ENCODE measurements at places on chromosomes 12 and 14. TPM values are rescaled to one million over a fixed set of nuclear protein-coding genes. Genes with fewer than 3 reads are reported as not detected.

CMA1 gene
- 0.52 TPM for total RNA-seq

TMEM19 gene
- total RNA-seq: 22.8 TPM

TTC9 gene
- 2.7 TPM for total RNA-seq

SRGAP1 gene
- 10.1 TPM for total RNA-seq

KRT74 gene
- not detected for total RNA-seq

INSM2 gene
- not detected for total RNA-seq

NDRG2 gene
- 68.7 TPM for total RNA-seq

DNA sequence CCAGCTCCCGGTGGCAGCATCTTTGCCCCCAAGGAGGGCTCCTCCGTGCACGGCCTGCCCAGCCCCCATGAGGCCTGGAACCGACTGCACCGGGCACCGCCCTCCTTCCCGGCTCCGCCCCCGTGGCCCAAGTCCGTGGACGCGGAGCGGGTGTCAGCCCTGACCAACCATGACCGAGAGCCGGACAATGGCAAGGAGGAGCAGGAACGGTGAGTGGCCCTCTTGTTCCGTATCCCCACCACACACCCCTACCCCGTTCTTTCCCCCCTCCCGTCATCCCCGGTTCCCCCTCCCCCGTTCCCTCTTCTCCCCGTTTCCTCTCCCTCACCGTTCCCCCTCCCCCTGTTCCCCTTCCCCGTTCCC lies 28.3 kb downstream of the LRCOL1 start:
- no peak for DNase-seq

GRCh38 chr12:70467918-70468733 lies 102.0 kb downstream of the KCNMB4 start:
- DNase-seq: no peak

GRCh38 chr14:67411820-67412421 lies at the start of gene PLEK2:
Gene PLEK2 (minus strand): TSS chr14:67412165. CDS start chr14:67412059, 106 bp downstream.
- peak; percentile 81 for DNase-seq

DNA sequence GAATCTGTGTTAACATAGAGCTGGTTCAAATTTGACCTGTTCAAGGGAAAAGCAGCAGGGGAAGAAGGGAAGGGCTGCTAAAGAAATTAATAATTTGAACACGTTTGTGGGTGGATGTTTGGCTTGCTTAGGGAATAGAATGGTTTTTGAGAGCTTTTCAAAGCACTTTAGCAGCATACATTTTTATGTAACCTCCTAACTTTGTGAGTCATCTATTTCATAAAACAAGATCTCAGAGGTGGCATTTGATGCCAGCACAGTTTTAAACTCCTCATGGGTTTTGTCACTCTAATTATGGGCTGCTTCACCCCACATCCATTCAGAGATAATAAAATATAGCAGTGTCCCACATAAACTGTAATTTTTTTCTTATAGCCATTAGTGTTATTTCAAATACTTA lies 143.8 kb downstream of the ACSS3 start:
- no peak for DNase-seq

GRCh38 chr14:50619569-50620141 lies 48.5 kb downstream of the SAV1 start:
- DNase-seq: no peak

- DNase-seq: no peak
Measured at GRCh38 chr12:11965258-11965910, 105.4 kb upstream of the BCL2L14 start.

GRCh38 chr12:95214466-95214865 lies 2.8 kb downstream of the FGD6 start:
- no peak for DNase-seq

GRCh38 chr12:18304609-18305008 lies 43.3 kb downstream of the PIK3C2G start:
- no peak for DNase-seq

GRCh38 chr12:47828976-47829482 lies 9.3 kb upstream of the HDAC7 start:
- DNase-seq: peak; percentile 92

DNA sequence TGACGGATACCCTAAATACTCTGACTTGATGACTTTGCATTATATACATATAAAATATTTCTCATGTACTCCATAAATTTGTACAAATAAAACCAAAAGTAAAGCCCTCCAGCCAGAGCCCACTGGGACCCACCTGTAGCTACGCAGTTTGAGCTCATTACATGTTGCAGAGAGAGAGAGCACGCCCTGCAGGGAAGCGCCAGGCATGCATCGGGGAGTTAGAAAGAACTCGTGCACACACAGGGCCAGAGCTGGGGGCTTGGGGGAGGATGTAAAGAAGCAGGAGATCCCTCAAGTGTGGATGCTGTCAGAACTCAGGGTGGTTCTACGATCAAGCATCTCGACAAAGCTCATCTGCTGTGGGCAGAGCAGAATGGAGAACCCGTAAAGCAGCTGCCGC lies 178.5 kb upstream of the RTL1 start:
- DNase-seq: no peak

DNA sequence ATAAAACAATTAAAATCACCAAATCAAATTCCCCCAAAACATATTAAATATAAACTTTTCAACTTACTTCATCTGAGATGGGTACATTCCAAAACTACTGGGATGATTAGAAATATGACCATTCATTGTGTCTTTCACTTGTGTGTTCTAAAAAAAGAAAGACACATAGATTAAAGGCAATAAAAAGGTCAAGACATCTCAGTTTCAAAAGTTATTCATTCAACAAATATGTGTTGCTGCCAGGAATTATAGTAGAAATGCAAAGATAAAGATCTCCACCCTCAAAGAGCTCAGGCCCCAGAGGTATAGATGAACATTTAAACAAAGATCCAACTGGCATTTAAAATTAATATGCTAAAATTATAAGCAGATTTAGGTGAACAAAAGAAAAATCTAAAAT lies 106.4 kb downstream of the EPS8 start:
- no peak for DNase-seq

DNA sequence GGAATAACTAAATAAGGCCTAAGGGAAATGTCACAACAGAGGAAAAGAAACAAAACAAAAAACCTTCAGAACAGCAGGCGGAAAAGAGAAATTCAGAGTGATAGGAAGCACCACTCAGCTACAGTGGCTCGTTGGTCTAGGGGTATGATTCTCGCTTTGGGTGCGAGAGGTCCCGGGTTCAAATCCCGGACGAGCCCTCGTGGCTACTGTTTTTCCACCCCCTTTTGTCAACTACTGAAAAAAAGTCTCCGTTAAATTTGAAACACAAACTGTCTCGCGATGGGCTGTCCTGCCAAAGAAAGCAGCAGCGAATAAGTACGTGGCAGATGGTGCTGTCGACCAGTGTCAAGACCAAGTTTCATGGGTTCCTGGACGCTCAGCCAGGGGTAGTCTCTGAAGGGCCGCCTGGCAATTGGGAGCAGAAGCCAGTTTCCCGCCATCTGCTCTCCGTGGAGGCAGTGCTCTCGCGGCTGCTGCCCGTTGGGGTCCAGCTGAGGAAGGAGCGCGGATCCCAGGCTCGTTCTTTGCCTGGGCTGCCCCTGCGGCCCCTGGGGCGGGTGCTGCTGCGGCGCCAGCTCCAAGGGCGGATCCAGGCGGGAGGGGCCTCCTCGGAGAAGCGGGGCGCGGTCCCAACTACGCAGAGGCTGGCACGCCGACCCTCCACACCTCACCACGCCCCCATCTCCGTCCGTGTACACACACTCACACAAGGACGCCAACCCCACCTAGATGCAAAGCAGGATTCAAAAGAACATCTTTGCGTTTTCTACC lies at the start of gene RNASE4:
RNASE4 (plus strand) TSS at position 670 of the 771 bp plus-strand sequence. CDS start 14,812 bp downstream, outside the sequence.
- peak; percentile 92 for DNase-seq

GRCh38 chr14:64536488-64537245 lies 3.9 kb upstream of the HSPA2 start:
- no peak for DNase-seq

DNA sequence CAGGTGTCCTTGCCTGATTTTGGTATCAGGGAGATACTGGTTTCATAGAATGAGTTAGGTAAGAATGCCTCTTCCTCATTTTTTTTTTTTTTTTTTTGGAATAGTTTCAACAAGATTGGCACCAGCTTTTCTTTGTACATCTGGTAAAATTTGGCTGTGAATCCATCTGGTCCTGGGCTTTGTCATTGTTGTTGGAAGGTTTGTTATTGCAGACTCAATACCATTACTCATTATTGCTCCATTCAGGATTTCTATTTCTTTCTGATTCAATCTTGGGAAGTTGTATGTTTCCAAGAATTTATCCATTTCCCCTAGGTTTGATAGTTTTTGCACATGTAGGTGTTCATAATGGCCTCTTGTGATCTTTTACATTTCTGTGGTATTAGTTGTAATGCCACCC lies 126.0 kb upstream of the KITLG start:
- no peak for DNase-seq

DNA sequence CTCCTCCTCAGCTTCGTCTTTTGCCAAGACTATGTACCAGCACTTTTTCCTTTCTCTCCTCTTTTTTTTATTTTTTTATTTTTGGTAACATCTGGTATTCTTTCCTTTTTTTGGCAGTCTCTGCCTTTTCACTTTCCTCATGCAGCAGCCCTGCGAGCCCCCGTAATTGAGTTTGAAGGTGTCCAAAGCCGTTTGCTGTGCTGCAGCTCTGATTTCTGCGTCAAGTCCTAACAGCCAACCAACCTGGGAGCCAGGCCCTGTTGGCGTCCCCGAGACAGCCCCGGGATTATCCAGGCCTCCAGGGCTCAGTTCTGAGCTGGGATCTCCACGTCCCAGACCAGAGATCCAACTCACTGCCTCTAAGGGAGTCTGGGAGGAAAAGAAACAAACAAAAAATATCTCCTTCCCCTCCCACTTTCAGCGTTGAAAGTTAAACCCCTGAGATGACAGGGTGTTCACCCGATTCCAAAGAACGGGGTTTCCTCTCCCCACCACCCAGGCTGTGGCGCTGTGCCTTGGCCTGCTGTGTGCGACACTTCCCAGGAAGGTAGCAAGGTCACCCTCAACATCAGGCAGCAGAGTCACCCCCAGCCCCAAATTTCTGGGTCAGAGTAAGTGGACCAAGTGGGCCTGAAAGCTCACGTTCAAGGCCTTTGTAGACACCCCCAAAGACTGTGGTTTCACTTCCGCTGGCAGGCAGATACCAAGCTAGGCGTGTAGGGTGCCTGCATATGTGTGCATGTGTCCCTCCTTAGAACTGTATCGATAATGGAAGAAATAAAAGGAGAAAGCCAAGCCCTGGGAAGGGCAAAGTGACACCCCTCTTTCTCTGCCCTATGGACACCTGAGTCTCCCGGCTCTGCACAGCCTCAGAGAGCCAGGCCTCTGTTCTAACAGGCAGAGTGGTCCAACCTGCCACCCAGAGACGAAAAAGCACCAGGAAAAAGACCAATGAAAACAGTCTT lies 11.1 kb downstream of the BCL11B start:
- DNase-seq: no peak

DNA sequence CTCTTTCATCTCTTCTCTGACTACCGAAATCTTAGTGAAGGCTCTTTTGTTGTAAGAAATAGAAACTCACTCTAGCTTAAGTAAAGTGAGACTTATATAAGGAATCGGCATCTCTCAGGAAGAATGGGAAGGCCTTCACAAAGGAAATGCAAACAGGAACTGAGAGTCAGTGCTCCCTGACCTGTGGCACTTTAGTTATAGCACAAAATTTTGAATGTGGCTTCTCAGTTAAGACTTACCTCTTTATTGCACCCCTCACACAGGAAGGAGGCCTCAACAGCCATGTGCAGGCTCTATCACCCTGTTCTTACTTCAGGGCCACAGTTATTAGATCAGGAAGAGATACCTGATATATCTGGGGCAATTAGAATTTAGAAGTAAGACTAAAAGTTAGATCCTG lies 224.7 kb upstream of the EGLN3 start:
- DNase-seq: no peak

DNA sequence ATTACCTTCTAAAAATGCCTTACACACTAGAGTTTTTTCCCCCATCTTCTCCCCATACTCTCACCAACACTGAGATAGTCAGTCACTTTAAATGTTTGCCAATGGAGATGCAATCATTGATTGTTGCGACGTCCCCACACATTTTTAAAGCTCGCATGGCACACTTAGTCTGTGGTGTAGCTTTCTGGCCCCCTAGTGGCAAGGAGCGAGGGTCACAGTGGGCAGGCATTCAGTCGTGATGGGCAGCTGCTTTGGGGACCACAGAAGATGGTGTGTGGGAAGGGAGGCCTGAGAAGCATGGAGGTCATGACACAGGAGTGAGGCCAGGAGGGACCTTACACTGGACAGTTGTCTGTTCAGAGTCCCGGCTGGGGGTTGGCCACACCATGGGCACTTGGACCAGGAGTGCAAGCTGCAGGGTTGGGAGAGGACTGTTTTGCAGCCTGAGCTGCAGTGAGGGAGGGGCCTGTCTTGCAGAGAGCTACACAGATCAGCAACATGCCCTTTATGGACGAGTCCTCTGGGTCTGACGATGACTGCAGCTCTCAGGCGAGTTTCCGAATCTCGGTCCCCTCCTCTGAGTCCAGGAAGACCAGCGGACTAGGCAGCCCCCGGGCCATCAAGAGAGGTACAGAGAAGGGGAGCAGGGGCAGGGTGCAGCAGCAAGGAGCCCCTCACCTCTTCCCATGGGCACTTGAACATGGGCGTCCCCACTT lies 28.6 kb downstream of the PIGH start:
- peak; percentile 76 for DNase-seq

- no peak for DNase-seq
Measured at GRCh38 chr12:48165089-48165981, 8.0 kb upstream of the ASB8 start.

DNA sequence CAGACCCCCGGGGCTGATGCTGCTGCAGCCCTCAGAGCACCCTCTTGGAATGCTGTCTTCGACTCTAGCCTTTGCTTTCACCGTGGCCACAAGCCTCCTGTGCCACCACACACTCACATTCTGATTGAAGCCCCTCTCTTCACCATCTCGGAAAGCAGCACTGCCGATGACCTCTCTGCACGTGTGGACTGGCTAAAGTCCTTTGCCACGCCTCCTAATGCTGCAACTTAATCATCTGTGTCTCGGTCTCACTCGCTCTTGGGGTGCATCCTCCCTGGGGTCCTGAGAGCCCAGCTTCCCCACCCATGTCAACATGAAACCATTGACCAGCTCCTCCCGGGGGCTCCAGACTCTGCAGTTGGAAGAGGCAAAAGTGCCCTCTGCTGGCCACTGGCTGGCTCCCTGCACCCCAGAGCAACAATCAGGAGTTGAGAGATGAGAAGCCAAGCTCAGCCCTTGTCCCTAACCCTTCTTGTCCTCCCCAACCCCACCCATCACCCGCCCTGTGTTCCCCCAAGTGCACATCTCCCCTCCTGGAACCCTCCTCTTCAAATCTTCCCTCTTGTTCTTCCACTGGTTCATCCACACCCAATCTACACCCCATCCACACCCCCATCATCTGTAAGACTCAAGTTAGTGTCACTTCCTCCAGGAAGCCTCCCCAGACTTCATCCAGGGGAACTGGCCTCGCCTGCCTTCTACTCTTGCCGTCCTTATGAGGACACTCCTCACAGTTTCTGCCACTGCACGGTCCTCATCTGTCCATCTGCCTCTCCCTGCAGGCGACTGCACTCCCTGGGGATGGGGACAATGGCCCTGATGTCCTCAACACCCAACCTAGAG lies 23.6 kb upstream of the FAM181A start:
- DNase-seq: no peak

DNA sequence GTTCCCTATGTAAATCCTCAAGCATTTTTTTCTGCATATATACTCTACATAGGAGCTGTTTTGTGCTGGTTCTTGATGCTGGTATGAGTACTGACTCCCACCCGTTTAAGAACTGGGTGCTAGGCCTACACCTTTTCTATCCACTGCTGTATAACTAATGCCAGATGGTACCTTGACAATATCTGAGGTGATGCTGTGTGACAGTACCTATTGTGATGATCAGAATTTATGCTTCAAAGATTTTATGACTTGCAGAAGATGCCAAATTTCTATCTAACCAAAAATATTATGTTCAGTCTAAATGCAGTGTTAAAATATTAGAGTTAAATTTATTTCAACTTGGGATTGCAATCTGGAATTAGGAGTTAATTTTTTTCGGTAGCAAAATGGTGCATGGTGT lies 272.3 kb upstream of the NOVA1 start:
- DNase-seq: no peak

Data from aorta (tissue), 5 donors.